NCI-H1417 treated with DMSO at 0.1 percent for 48 hours (cell line): ENCODE measurements at places on chromosomes 6 and 20.

GRCh38 chr6:69801711-69802110, 4.9 kb upstream of the LMBRD1 start:
- no peak for DNase-seq

DNA sequence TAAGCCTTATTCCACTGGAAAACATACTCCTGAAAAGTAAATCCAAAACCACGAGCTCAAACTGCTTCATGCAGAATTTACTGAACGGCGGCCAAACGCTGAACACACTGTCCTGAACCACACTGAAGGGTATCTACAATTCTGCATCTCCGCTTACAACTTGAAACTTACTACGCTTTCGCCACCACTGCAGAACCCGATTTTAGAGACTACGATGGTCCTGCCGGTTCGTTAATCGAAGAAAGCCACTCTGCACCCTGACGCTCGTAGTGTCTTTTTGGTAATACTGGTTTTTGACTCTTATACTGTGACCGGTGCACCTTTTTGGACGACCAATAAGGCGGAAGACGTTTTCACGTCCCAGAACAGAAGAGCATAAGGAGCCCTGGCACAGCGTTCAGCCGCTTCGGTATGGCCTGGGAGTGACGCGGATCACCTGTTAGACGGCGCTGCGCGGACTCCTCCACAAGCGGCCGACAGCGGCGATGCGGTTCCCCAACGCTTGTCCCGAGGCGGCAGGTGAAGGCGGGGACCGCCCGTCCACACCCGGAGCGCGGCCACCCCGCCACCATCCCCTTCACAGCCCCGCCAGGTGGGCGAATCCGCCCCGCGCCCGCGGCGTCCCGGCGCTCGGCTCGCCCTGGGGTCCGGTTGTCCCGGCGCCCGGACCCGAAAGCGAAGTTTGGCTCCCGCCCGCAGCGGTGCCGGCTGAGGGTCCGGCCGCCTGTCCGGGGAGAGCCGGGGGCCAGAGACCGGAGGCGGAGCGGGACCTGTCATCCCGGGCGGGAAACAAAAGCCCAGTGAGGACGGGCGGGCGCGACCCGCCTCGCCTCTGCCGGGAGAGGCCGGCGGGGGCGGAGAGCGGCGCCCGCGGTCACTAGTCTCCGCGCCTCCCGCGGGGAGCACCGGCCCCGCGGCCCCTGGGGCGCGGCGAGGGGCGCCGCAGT, 784 bp downstream of the FKBP5 start:
- DNase-seq, result no peak

GRCh38 chr6:150897400-150897943, 32.0 kb downstream of the MTHFD1L start:
- DNase-seq, result no peak

- DNase-seq, result no peak
Measured at GRCh38 chr20:45975686-45976085, 3.7 kb upstream of the ZNF335 start.

DNA sequence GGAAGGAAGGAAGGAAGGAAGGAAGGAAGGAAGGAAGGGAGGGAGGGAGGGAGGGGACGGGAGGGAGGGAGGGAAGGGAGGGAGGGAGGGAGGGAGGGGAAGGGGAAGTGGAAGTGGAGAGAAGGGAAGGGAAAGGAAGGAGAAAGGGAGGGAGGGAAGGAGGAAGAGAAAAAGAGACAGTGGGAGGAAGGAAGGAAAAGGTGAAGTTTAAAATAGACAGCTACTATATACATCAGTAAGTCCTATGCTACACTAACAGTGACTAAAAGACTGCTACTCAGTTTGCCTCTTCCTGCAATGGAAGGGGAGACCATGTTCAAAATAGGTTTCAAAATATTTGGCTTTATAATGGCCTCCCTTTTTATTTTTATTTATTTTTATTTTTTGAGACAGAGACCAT, 22.5 kb downstream of the MAP3K5 start:
- no peak for DNase-seq

- no peak for DNase-seq
Measured at GRCh38 chr6:136086686-136087085, 163.4 kb downstream of the MTFR2 start.

- no peak for DNase-seq
Measured at GRCh38 chr6:24441599-24441904, 38.8 kb downstream of the MRS2 start.

GRCh38 chr6:14354919-14355572, 237.5 kb downstream of the CD83 start:
- no peak for DNase-seq

GRCh38 chr6:32819729-32820128, 2.9 kb upstream of the HLA-DOB start:
- DNase-seq, result no peak

DNA sequence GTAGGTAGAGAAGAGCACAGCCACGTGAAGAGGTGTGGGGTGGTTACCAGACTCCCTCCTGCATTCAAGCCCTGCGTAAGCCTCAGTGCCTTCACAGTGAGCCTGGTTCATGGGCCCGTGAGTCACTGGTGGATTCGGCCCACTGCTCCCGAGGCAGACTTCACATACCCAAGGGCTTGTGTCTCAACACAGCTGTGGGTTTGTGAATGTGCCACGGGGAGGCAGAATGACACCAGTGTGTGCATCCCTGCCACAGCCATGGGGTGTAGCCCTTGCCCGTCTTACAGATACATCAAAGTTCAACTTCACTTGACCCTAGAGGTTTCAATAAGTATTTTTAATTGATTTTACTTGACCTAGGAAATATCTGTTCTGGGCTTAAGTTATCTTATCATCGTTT, 108.5 kb downstream of the MAP3K4 start:
- no peak for DNase-seq

DNA sequence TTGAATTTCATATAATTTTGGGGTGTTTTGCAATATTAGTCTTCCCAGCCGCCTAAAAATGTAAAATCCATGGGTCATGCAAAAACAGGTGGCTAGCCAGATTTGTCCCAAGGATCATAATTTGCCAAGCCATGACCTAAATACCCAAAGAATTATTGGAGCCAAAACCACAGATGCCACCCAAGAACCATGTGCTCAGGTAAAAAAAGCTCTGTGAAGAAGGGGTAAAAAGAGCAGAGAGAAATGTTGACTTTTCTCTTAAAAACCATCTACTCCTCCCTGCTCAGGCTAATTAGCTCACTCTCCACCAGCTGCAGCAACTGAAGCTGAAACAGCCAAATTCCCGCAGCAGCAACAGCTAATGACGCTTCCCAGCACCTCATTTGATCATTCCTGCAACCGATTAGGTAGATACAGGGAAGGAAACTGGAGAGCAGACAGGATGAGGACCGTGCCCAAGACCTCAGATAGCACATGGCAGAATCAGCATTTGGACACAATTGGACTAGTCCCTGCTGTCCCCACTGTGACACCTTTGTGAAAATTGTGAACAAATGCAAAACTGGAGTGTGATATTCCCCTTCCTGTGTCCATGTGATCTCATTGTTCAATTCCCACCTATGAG, 107.9 kb upstream of the NXT1 start:
- no peak for DNase-seq
